CD4-positive, alpha-beta T cell (primary cell): ENCODE measurements at places on chromosomes 12 and 14.

GRCh38 chr14:79586989-79587598, 624.2 kb downstream of the DIO2 start:
- DNase-seq = no peak
- H3K4me3 ChIP-seq = no peak overlapping the region
- H3K4me1 ChIP-seq = no peaks in the 10 kb centered on the region
- no peak overlapping the region for H3K27ac ChIP-seq
- no peaks in the 10 kb centered on the region for H3K36me3 ChIP-seq

- no peak overlapping the region for H3K27ac ChIP-seq
- H3K4me3 ChIP-seq = no peak overlapping the region
- no peaks in the 10 kb centered on the region for H3K27me3 ChIP-seq
- H3K36me3 ChIP-seq = peaks cover 26% of the 10 kb centered on the region
- H3K4me1 ChIP-seq = no peaks in the 10 kb centered on the region
- no peak for DNase-seq
Observed at GRCh38 chr12:109170324-109170723, 53.9 kb downstream of the ACACB start.

DNA sequence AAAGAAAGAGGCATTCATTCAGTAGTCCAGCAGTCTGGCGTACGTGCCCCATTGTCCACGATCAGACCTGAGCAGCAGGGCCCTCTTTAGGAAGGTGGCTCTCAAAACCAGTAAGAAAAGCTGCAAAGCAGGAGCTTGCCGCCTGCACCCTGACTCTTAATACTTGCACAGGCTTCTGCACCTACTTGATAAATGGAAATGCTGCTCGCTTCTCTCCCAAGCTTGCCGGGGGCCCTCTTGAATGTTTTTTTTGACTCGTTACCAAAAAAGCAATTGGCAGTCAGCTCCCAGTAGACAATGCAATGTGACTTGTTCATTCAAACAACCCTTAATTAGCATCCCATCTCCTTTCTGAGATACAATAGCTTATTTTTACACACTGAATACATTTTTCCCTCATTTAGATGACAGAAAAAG, 27.2 kb upstream of the PTPRB start:
- H3K36me3 ChIP-seq = no peaks in the 10 kb centered on the region
- DNase-seq = no peak
- H3K4me1 ChIP-seq = no peaks in the 10 kb centered on the region
- no peak overlapping the region for H3K27ac ChIP-seq

DNA sequence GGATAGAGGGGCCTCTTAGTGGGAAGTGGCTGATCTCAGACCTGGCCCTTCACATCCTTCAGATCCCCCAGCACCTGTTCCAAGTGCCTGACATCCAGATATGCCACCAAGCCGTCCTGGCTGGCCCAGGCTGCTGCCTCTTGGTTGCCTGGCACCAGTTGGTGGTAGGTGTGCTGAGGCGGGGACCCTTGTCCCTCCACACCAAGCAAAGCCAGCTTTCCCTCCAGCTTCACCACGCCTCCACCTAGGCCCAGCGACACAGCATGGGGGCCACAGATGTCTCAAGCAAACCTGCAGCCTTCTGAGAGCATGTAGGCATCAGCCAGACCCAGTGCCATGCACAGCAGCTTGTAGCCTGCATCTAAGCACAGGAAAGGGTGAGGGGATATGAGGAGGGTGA, 3.5 kb upstream of the CD63 start:
- no peak overlapping the region for H3K27ac ChIP-seq
- H3K27me3 ChIP-seq = no peaks in the 10 kb centered on the region
- no peak overlapping the region for H3K4me3 ChIP-seq

GRCh38 chr14:67269298-67270060, 28.2 kb downstream of the PALS1 start:
- no peak for DNase-seq
- H3K4me3 ChIP-seq = no peak overlapping the region
- H3K27ac ChIP-seq = no peak overlapping the region
- H3K4me1 ChIP-seq = peaks cover 3% of the 10 kb centered on the region
- H3K27me3 ChIP-seq = no peaks in the 10 kb centered on the region
- peaks cover 3% of the 10 kb centered on the region for H3K36me3 ChIP-seq

GRCh38 chr14:30656190-30656632, 34.1 kb downstream of the SCFD1 start:
- no peak overlapping the region for H3K4me3 ChIP-seq
- no peak overlapping the region for H3K27ac ChIP-seq
- peaks cover 67% of the 10 kb centered on the region for H3K36me3 ChIP-seq
- H3K27me3 ChIP-seq = no peaks in the 10 kb centered on the region
- H3K4me1 ChIP-seq = no peaks in the 10 kb centered on the region
- DNase-seq = peak; percentile 46

GRCh38 chr12:62774794-62775193, 160.2 kb downstream of the PPM1H start:
- H3K4me3 ChIP-seq = no peak overlapping the region
- no peak overlapping the region for H3K27ac ChIP-seq
- no peaks in the 10 kb centered on the region for H3K27me3 ChIP-seq
- H3K36me3 ChIP-seq = no peaks in the 10 kb centered on the region
- DNase-seq = no peak

DNA sequence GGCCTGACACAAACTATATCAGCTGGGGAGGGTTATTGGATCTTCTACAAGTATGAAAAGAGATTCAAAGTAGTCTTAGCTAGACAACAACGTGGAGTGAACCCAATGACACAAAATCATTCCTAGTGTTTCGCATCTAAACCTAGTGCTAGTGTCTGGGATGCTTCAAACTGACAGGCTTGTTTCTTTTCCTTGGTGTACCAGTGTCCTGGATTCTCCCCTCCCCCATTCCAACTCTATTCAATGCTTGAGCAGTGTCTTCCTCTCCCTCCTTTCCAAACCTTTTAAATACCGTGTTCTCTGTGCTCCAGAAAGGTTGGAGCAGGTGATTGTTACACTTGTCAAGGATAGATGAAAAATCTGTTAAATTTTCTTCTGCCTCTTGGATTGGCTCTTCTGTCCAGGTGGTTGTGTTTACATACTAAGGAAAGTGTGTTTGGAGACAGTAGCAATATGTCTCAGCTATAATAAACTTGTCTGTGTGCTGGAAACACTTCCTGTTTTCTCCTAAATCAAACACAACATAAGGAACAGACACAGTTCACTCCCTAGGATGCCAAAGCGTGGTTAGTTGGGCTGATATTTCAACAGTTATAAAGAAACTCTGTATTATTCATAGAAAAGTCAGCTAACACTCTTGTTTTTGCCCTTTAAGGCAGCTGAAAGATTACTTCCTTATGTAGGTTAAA, 14.4 kb upstream of the GUCY2C start:
- no peak overlapping the region for H3K4me3 ChIP-seq
- no peaks in the 10 kb centered on the region for H3K36me3 ChIP-seq
- no peak overlapping the region for H3K27ac ChIP-seq
- no peak for DNase-seq
- H3K27me3 ChIP-seq = no peaks in the 10 kb centered on the region

DNA sequence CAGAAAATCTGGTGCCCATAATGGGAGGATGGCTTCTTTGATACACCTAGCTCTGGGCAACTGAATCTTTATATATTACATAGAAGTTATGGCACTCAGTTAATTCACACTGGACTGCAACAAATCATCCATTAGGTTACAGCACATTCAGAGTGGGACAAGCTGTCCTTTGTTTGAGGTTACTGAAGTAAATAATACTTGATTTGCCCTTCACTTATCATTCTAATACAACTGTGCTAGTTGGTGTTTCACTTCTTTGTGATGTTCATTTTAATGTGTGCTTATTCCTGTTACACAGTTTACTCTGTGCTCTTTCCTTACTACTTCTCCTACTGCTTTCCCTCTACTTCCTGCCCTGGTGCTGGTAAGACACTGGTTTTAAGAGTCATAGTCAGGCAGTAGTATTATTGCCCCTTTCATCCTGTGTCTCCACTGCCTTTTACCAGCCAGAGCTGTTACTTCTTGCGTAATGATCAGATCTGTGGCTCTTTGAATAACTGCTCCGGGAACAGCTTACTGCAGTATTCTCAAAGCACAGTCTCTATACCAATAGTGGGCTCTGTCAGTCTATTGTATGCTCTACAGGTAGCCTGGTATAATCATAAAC, 36.4 kb upstream of the GXYLT1 start:
- no peaks in the 10 kb centered on the region for H3K27me3 ChIP-seq
- peaks cover 8% of the 10 kb centered on the region for H3K36me3 ChIP-seq
- H3K4me1 ChIP-seq = no peaks in the 10 kb centered on the region
- H3K27ac ChIP-seq = no peak overlapping the region
- no peak overlapping the region for H3K4me3 ChIP-seq
- no peak for DNase-seq

GRCh38 chr12:76206677-76207072, 122.2 kb upstream of the NAP1L1 start:
- DNase-seq = no peak
- H3K27ac ChIP-seq = no peak overlapping the region
- no peaks in the 10 kb centered on the region for H3K4me1 ChIP-seq
- H3K4me3 ChIP-seq = no peak overlapping the region
- H3K36me3 ChIP-seq = no peaks in the 10 kb centered on the region
- H3K27me3 ChIP-seq = no peaks in the 10 kb centered on the region

GRCh38 chr12:64819816-64820402, 4.5 kb upstream of the TBC1D30 start:
- no peaks in the 10 kb centered on the region for H3K36me3 ChIP-seq
- H3K27ac ChIP-seq = no peak overlapping the region
- H3K4me1 ChIP-seq = peaks cover 7% of the 10 kb centered on the region
- DNase-seq = no peak

- no peak for DNase-seq
- no peak overlapping the region for H3K4me3 ChIP-seq
- no peak overlapping the region for H3K27ac ChIP-seq
- no peaks in the 10 kb centered on the region for H3K4me1 ChIP-seq
- no peaks in the 10 kb centered on the region for H3K36me3 ChIP-seq
Observed at GRCh38 chr12:98955284-98955683, 310.2 kb downstream of the APAF1 start.

DNA sequence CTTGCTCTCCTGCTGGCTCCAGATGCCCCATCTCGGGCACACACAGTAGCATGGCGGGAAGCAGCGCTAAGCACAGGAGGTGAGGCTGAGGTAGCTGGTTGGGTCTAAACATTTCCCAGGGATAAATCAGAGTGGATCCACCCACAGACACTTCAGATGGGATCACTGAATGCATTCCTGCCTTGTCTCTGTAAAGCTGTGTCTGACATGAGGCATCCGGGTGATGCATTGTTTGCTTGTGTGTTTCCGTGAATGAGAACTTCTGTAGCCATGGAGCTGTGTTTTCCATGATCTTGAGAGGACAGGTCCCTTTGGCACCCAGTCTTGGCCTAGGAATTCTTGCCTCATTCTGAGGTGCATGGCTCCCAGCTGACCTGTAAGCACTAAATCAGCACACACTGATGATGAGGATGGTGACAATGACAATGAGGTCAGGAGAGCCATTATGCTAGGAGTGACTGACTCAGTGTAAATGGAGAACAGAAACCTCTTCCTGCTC, 6.7 kb upstream of the KRT75 start:
- H3K4me3 ChIP-seq = no peak overlapping the region
- H3K4me1 ChIP-seq = no peaks in the 10 kb centered on the region
- H3K27ac ChIP-seq = no peak overlapping the region
- peaks cover 4% of the 10 kb centered on the region for H3K27me3 ChIP-seq
- H3K36me3 ChIP-seq = no peaks in the 10 kb centered on the region
- no peak for DNase-seq

- H3K27me3 ChIP-seq = no peaks in the 10 kb centered on the region
- H3K4me3 ChIP-seq = no peak overlapping the region
- H3K4me1 ChIP-seq = no peaks in the 10 kb centered on the region
- no peaks in the 10 kb centered on the region for H3K36me3 ChIP-seq
- DNase-seq = no peak
Observed at GRCh38 chr14:66111891-66112290, 374.3 kb upstream of the CCDC196 start.

DNA sequence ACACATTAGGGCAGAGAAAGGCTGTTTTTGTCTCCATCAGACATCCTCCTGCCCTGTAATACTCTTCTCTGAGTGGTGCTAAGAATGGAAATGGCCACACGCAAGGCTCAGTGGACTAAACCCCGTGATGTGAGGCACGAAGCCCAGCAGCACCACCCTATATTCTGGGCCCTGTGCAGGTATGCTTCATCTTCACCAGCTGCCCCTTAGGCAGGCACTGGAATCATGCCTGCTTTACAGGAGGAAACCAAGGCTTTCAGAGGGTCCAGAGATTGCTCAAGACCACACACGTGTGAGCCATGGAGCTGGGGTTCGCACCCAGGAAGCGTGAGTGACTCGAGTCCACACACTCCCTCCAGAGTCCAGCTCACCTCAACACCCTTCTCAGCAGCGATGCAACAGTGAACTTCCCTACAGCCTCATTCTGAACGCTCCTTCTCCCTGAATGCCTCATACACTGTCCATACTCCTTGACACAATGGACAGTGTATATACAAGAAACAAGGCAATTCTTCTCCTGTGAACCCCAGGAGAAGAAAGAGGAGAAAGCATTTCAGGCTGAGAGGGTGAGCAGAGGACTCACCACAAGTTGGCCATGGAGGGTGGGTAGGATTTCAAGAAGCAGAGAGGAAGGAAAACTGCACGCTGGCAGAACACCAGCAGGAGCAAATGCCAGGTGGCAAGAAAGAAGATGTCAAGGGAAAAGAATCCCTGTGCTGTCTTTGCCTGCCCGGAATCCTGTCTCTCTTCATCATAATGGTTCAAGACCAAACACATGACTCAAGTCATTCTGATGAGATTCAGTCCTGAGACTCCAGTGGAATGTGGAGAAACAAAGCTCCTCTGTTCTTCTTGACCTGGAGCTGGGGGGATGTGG, 39.1 kb downstream of the NT5DC3 start:
- no peak overlapping the region for H3K4me3 ChIP-seq
- no peak overlapping the region for H3K27ac ChIP-seq
- H3K27me3 ChIP-seq = no peaks in the 10 kb centered on the region
- no peak for DNase-seq
- peaks cover 7% of the 10 kb centered on the region for H3K36me3 ChIP-seq
- no peaks in the 10 kb centered on the region for H3K4me1 ChIP-seq

DNA sequence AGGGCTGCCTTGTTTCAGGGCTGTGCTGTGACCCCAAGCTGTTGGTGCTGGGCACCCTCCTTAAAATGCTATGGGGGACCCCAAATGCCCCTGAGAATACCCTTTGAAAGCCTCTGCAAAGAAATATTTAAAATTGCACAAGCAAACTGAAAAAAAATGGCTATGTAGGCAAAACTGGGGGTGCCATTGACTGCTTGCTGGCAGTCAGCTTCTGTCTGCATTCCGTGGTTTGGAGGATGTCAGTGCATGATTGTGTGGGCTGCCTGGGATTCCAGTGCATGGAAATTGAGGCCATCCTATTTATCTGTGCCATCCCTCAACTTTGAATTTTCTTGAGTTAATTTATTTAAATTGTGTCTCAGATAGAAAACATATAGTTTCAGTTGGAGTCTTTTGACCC, 113.7 kb upstream of the RTL1 start:
- H3K4me3 ChIP-seq = no peak overlapping the region
- H3K27me3 ChIP-seq = no peaks in the 10 kb centered on the region
- no peak overlapping the region for H3K27ac ChIP-seq
- no peaks in the 10 kb centered on the region for H3K4me1 ChIP-seq

- no peaks in the 10 kb centered on the region for H3K36me3 ChIP-seq
- H3K27ac ChIP-seq = no peak overlapping the region
- H3K4me3 ChIP-seq = no peak overlapping the region
Observed at GRCh38 chr12:95532851-95533250, 18.4 kb downstream of the USP44 start.
